NCI-H1105 treated with DMSO at 0.1 percent for 48 hours (cell line): ENCODE measurements at places on chromosomes 1 and 21.

- DNase-seq = no peak
Measured at GRCh38 chr21:43286196-43286595, 117.4 kb downstream of the CRYAA start.

- no peak for DNase-seq
Measured at GRCh38 chr1:231919886-231920285, 293.3 kb downstream of the DISC1 start.

DNA sequence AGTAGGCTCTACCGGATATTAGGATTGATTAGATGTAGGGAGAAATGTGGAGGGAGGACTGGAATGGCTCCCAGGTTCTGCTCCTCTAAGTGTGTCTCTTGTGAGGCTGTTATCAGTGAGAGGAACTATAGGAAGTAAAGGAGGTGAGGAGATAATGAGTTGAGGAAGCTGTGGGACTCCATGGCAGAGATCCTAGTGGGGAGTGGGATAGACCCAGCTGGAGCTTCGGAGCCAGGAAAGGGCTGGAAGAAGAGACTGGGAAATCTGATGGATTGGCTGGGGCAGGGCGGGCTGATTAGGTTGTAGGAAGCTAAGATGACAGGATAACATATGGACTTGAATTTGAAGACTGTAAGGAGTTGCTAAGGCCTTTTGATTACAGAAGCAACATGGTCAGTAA, 14.8 kb upstream of the BCL9 start:
- DNase-seq = no peak

- no peak for DNase-seq
Measured at GRCh38 chr1:227355542-227356245, 37.4 kb upstream of the CDC42BPA start.

DNA sequence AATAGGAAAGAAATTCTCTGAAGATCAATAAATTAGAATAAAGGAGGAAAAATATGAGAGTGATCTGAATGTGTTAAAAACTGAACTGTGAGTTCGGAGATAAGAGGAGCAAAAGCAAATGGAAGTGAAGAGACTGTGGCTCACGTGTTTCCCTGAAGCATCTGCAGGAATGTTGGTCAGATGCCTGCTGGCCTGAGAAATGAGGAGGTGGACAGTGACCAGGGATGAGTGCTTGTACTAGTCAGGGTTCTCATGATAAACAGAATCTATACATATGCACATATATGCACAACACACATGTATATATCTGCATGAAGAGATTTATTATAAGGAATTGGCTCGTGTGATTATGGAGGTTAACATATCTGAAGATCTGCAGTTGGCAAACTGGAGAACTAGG, 103.4 kb upstream of the TIAM1 start:
- no peak for DNase-seq
